ENCODE measurements at places on chromosomes 7 and 10.

- DNase-seq = no peak
Measured at GRCh38 chr7:11833431-11833830, 1.4 kb upstream of the THSD7A start.

DNA sequence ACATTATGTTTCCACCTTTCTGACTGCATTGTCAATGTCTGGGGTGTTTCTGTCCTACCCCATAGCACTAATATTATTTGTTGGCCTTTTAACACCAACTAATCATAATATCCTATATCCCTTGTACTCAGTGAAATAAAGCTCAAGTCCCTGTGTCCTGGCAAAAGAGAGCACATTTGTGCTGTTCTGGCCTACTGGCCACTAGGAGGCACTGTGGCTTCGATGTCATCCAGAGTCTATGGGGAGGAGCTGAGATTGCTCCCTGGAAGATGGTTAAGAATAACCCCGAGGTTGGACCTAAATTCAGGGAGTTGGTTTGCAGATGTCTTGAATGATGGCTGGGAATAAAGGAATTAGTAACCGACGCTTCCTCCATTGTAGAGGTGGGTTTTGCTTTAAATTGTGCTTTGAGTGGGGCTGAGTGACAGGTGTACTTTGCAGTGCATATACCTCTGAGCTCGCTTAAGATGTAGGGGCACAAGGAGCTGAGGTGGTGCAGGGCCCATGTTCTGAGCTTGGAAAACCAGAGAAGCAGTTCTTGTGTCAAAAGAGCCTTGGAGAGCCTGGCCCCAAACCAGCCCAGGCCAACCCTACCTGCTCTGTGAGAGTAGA, 191.2 kb upstream of the PRSS1 start:
- DNase-seq = no peak

DNA sequence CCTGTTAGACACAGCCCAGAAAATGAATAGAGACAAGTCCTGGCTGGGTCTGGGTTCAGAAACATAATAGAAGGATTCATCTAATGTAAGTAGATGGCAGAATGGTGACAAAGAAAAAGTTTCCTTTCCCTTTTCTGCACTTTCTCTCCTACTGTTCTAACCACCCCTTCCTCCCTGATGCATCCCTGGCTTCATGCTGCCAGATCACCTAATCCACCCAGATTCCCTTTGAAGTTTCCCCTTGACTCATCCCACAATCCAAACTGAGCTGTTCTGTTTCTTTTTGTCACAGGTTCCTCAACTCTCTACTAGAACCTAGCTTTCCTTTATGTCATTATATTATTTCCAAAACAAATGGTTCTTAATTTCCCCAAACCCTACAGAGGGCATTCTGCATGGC, 1.1 kb upstream of the MACC1 start:
- no peak for DNase-seq

DNA sequence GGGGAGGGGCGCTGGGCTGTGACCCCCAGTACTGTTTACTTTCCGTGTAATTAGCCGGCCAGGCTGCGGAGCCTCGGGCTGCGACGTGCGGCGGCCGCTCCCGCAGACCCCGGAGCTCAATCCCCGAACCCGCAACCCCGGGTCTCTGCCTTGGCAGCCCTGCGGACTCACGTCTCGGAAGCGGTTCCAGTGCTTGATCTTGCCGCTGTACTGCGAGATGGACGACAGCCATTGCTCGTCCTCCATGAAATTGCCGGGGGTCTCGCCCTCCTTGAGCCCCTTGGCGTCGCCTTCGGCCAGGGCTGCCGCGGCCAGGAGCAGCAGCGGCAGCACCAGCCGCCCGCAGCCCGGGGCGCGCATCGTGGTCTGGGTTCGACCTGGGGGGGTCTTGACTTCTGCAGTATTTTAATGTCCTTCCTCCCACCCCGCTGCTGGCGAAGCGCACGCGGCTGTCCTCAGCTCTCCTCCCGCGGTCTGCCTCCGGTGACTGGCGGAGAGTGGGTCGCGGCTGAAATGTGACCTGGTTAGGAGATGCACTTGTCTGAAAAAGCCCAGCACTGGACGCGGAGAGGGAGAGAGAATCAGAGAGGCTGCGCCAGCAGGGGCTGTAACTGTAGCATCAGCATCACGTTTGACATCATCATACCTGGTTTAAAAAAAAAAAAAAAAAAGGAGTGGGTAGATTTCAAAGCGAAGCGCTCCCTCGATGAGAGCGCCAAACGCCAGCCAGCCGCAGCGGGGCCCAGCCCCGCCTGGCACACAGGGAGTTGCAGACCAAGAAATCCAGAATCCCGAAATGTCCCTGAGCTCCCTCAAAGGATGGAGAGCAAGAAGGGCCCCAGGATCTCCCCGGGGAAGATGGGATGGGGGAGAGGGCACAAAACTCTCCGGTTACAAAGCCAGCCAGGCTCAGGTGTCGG, at the start of gene SPOCK2:
TSS of gene SPOCK2 (minus strand) at position 583 of the 920 bp plus-strand sequence. CDS start at position 360, 223 bp downstream.
- DNase-seq = no peak

GRCh38 chr7:5183155-5183554, 6.9 kb upstream of the WIPI2 start:
- DNase-seq = no peak

DNA sequence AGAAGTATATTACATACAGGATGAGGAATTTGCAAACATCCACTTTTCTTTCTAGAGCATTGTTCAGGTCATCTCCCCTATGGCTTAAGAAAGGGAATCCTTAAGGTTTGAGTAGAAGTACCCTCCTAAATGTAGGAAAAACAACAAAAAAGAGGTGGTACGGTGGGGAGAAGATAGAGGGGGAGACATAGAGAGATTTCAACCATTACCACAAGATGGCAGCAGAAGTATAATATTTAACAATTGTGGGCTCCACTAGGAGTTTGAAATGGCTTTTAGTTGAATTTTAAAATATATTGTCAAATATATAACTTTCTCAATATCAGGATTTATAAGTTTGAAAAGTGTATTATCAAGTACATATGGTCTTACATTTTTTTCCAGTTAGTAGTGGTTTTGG, 72.7 kb upstream of the PRKG1 start:
- no peak for DNase-seq

GRCh38 chr10:24000271-24000813, 208.6 kb upstream of the KIAA1217 start:
- DNase-seq = no peak

GRCh38 chr7:40733114-40733513, 598.3 kb downstream of the SUGCT start:
- no peak for DNase-seq

DNA sequence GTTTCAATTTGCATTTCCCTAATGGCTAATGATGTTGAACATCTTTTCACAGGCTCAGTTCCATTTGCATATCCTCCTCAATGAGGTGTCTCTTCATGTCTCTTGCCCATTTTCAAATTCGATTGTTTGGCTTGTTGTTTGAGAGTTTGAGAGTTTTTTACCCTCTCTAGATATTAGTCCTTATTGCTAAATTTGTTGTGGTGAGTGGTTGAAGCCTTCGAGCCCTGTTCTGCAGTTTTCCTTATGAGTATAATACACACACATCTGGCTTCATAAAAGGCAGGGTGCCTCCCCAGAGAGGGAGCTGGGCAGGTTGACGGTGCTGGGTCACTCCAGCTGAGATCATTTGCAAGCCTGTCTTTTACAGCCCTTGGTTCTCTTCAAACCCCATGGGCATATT, 65.1 kb downstream of the RGS10 start:
- DNase-seq = no peak

GRCh38 chr10:14450041-14450491, 119.3 kb upstream of the FRMD4A start:
- no peak for DNase-seq

- DNase-seq = no peak
Measured at GRCh38 chr7:18497082-18497481, 1.5 kb downstream of the HDAC9 start.

DNA sequence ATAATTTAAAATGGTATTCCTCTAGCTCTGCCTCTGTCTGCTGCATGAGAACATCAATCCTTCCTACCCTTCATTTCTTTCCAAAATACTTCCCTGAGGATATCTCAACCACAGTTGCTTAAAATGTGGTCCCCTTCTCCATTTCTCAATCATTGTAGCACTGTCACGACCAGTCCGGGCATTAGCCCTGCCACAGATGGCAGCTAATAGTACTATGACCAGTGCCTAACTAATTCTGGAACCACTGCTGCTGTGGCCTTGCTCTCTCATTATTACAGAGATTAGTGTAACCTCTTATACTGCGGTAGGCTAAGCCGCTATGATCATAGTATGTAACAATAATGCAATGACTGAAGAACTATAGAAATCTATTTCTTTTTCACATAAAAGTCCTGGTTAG, 66.0 kb downstream of the REEP3 start:
- no peak for DNase-seq

DNA sequence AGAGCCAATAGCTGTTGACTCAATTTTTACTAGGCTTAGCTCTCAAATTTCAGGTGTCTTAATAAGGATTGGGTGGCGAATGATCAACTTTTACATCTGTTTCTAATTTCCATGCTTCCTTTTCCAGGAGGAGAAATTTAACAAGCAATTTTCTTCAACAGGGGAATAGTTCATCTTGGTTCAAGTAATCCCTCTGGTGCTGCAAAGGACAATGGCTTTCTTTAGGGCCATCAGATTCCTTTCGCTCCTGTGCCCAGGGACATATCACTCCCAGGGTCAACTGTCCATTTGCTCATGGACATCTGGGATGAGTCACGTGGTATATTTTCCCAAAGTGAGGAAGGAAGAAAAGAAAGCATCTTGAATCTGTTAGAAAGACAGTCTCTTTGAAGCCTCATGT, 313.3 kb downstream of the FRMD4A start:
- DNase-seq = no peak

DNA sequence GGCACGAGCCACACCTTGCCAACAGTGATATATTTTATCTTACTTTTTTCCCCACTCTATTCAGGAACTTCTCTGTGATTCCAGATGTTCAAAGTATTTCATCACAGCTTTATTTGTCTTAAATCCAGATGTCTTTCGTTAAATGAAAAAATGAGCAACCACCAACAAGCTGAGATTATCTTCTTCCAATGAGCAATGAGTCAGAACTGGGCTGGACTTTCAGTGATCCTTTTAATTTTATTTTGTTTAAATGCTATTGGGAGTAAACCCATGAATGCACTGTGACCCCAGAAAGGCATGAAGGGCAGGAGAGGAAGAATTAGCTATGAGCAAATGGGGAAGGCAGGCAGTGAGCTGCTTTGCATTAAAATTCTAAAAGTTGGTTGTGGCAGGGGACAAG, 77.6 kb upstream of the IMMP2L start:
- no peak for DNase-seq

GRCh38 chr10:125883211-125883610, 2.1 kb upstream of the DHX32 start:
- no peak for DNase-seq

GRCh38 chr7:38863601-38864291, 45.2 kb downstream of the VPS41 start:
- DNase-seq = no peak

DNA sequence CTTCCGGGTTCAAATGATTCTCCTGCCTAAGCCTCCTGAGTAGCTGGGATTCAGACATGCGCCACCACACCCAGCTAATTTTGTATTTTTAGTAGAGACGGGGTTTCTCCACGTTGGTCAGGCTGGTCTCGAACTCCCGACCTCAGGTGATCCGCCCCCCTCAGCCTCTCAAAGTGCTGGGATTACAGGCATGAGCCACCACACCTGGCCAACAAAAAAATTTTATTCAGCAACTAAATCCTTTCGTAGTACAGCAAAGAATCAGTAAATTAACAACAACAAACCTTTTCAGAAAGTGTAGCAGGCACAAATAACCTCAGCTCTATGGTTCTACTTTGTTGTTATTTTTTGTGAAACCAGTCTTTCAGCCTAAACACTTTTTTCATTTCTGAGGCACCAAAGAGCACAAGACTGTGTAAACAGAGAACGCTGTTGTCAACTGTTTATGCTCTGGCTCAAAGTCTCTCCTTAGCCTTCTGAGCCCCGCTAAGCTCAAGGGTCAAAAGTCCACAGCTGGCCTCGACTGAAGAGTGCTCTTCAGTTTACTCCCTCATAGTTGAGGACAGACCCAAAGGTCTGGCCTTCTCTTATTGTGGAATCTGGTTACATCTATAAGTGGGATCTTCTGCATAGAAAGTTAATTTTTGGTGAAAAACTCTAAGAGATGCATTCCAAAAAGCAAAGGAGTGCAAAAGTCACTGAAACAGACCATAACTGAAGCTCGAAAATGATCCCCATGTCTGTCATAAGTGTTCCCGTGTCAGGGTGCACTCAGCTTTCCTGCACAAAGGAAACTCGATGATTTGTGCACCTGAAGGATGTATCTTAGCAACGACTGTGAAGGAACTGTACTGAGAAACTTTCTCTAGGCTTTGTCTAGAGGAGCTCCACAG, 24.6 kb upstream of the DDX50 start:
- DNase-seq = no peak

All from GOT3 (cell line).